ENCODE measurements at places on chromosomes 6 and 20. TPM values are rescaled to one million over a fixed set of nuclear protein-coding genes. Genes with fewer than 3 reads are reported as not detected.

OR2J2 gene
- not detected for total RNA-seq

GRCh38 chr6:131545317-131545716 is 27.7 kb upstream of the ARG1 start:
- no peak for DNase-seq

- no peak for DNase-seq
Measured at GRCh38 chr6:118743746-118744145, 92.4 kb upstream of the CEP85L start.

- DNase-seq = no peak
Measured at GRCh38 chr6:90362318-90362717, 65.7 kb upstream of the BACH2 start.

DNA sequence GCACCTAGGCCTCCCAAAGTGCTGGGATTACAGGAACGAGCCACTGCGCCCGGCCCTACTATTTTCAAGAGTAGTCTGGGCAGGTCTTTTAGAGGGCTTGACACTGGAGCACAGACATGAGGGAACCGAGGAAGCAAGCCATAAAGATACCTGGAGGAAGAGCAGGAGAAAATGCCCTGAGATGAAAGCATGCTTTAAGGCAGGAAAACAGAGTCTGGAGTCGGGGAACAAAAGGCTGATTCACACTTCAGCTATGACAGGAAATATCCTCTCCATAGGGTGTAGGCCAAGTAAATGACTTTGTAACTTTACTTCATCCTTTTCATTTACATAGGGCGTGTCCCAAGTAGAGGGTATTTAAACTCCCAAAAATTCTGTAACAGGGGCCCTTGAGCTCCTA is 4.3 kb upstream of the SERINC3 start:
- no peak for DNase-seq

All from sciatic nerve (tissue), 2 donors.